ENCODE measurements at places on chromosomes 2 and 18. TPM values are rescaled to one million over a fixed set of nuclear protein-coding genes. Genes with fewer than 3 reads are reported as not detected.

PSMA8 gene
- total RNA-seq: not detected

WDR33 gene
- 54.8 TPM for total RNA-seq

KCNG2 gene
- total RNA-seq: not detected

CPS1 gene
- 2.8 TPM for total RNA-seq

ARHGAP25 gene
- 5.4 TPM for total RNA-seq

LAMA1 gene
- 4.5 TPM for total RNA-seq

EFEMP1 gene
- 75.8 TPM for total RNA-seq

KIF5C gene
- 2.3 TPM for total RNA-seq

FRZB gene
- total RNA-seq: 38.0 TPM

RUFY4 gene
- total RNA-seq: not detected

MROH2A gene
- total RNA-seq: 2.5 TPM

IL1RL2 gene
- 2.8 TPM for total RNA-seq

SLC35F5 gene
- 125 TPM for total RNA-seq

TMEM200C gene
- 1.4 TPM for total RNA-seq

GRCh38 chr2:102892698-102893310 is 131.0 kb downstream of the TMEM182 start:
- DNase-seq: peak; percentile 1

GRCh38 chr2:226354434-226354833 is 445.2 kb downstream of the IRS1 start:
- peak; percentile 52 for DNase-seq

GRCh38 chr2:206296128-206296527 is 21.7 kb downstream of the ZDBF2 start:
- DNase-seq: no peak

- DNase-seq: peak; percentile 99
These were observed 695 bp upstream of the CTDP1 start for GRCh38 chr18:79678665-79679551.

- no peak for DNase-seq
These were observed 261.7 kb upstream of the SLC39A10 start for GRCh38 chr2:195395362-195395761.

- DNase-seq: no peak
These were observed 76.6 kb downstream of the CPO start for GRCh38 chr2:207015901-207016300.

- DNase-seq: no peak
These were observed 30.8 kb upstream of the ACYP2 start for GRCh38 chr2:54084600-54084999.

DNA sequence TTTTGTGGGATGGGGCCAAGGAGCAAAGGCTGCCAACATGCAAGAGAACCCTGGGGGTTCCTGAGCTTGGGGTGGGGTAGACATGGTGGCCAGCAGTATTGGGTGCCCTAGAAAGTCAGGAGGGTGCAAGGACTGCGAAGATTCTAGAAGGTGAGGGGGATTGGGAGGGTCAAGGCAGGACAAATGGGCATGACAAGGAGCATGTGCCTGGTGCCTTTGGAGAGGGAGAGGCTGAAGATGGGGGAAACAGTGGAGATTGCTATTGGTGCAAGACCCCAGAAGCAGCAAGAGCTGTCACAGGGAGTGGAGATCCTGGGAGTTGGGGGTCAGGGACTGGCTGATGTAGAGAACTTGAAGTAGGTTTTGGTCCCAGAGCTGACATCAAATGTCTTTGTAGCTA is 7.5 kb downstream of the B3GNT2 start:
- DNase-seq: no peak

GRCh38 chr2:216118474-216118873 is 9.3 kb downstream of the XRCC5 start:
- no peak for DNase-seq

GRCh38 chr2:126798276-126799140 is 100.2 kb upstream of the TEX51 start:
- DNase-seq: no peak

DNA sequence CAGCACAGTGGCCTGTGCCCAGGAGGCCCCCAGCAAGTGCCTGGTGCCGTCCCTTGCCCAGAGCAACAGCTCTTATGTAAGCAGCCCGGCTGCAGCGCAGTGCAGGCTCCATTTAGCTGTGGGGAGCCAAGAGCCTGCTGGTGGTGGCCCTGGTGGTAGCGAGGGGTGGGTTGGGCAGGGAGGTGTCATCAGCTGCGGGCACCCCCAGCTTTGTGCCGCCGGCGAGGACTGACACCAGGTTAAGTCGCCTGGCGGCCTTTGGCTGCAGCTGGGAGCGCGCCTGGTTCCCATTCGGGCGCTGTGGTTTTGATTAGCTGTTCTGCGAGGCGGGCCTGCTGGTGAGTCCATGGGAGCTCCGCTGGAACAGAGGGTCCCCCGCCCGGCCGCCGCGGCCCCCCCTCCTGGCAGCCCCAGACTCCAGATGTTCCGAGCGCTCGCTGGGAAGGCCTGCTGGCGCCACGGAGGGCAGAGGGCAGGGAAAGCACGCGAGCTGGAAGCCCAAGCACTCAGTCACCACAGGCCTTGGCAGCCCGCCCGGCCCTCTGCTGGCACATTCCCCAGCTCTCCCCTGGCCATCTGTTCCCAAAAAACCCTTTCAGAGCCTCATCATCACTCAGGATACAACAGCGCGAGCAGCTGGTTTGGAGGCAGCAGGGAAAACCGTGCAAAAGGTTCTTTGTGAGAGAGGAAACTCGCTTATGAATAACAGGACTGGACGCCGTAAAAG is 18.4 kb downstream of the ATOH8 start:
- DNase-seq: peak; percentile 100

GRCh38 chr2:47070920-47071824 is 83.9 kb downstream of the STPG4 start:
- DNase-seq: no peak

- DNase-seq: no peak
These were observed 27.3 kb downstream of the RNF144A start for GRCh38 chr2:6944555-6944954.

GRCh38 chr18:78790511-78790910 is 189.1 kb upstream of the SALL3 start:
- DNase-seq: no peak

- DNase-seq: no peak
These were observed 13.4 kb upstream of the ZNF512 start for GRCh38 chr2:27569398-27569797.

GRCh38 chr2:86794861-86795260 is 4.1 kb upstream of the CD8A start:
- no peak for DNase-seq

GRCh38 chr2:157932480-157933159 is 56.5 kb upstream of the ACVR1 start:
- DNase-seq: no peak

DNA sequence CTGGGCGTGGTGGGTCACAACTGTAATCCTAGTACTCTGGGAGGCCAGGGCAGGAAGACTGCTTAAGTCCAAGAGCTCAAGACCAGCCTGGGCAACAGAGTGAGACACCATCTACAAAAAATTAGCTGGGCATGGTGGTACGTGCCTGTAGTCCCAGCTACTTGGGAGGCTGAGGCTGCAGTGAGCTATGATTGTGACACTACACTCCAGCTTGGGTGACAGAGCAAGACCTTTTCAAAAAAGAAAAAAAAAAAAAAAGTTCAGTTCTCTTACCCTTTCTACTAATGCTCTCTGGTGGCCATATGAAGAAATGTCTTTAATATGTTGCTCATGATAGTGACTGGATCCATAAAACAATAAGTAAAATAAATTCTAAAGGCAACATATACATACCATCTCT is 14.9 kb downstream of the TYW5 start:
- DNase-seq: no peak

GRCh38 chr2:161981679-161982250 is 92.2 kb downstream of the DPP4 start:
- DNase-seq: no peak

GRCh38 chr2:6793371-6793770 is 72.3 kb downstream of the CMPK2 start:
- no peak for DNase-seq

- no peak for DNase-seq
These were observed 10.1 kb upstream of the SESTD1 start for GRCh38 chr2:179274749-179275148.

GRCh38 chr18:78295262-78295661 is 684.4 kb upstream of the SALL3 start:
- DNase-seq: no peak

DNA sequence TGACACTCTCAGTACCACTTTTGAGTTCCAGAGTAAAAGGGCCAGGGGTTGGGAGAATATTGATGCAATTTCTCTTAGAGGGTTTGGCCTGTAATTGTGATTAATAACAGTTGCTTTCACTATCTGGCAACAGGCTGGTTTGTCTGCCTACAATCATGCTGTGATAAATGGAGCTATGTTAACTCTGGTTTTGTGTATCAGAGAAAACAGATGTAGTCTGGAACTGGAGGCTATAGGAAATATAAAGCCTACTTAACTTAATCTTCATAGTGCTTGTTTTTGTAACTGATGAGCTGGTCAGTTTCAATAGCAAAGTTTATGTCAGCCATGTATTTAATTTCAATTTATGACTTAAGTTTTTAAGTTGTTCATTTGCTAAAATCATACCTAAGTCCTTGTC is 138.0 kb downstream of the AGPS start:
- peak; percentile 24 for DNase-seq

GRCh38 chr2:197937814-197938213 is 133.4 kb downstream of the PLCL1 start:
- DNase-seq: no peak

DNA sequence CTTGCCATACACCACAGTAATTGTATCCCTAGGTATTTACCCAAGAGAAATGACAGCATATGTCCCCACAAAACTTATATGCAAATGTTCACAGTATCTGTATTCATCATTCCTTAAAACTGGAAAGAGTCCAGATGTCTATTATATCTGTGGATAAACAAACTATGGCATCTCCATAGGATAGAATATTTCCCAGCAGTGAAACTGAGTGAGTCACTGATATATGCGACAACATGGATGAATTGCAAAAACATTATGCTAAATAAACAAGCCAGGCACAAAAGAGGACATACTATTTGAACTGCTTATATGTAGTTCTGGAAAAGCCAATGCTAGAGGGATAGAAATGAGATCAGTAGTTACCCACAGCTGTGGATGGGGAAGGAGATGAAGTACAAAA is 359.4 kb upstream of the DSEL start:
- DNase-seq: no peak

Data from tongue (tissue), 3 donors.